Suppressor macrophage treated with lipopolysaccharide for 4 hours (primary cell): ENCODE measurements at places on chromosomes 2 and 18.

GRCh38 chr18:23330423-23330822 is 122.7 kb upstream of the RIOK3 start:
- DNase-seq = no peak

- no peak for DNase-seq
Measured at GRCh38 chr2:146867477-146867986, 977.3 kb upstream of the ACVR2A start.

DNA sequence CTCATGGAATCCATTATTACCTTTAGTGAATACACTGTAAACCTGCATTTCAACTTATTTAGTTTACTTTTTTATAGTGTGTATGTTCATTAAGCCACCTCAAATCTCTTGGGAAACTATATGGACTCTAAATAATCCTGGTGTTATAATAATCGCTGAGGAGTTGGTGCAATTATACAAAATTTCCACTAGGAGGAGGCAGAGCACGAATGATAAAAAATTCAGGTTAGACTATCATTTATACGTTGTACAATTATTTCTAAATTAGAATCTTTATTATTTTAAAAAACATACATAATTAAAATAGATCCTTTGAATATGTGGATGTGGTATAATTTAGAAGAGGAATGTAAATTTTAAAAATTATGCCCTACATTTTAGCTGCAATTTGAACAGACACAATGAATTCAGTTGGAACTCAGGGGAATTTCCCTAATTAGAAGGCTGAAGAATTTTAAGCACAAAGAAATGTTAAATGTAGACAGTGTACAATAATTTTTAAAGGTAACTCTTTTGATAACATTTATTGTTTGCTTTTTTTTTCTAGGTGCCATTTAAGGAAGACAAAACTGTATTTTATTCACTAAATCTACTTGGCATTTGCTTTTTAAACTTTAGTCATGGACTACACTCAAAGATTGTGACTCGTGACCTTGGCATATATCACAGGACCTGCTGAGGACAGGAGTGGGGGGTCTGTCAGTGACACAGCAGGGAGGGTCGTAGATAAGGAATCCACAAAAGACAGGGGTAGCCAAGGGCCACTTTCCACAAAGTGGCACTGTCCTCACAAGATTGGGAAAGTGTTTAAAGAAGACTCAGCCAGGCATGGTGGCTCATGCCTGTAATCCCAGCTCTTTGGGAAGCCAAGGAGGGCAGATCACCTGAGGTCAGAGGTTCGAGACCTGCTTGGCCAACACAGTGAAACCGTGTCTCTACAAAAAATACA is 45.5 kb downstream of the RAB12 start:
- peak; percentile 37 for DNase-seq

DNA sequence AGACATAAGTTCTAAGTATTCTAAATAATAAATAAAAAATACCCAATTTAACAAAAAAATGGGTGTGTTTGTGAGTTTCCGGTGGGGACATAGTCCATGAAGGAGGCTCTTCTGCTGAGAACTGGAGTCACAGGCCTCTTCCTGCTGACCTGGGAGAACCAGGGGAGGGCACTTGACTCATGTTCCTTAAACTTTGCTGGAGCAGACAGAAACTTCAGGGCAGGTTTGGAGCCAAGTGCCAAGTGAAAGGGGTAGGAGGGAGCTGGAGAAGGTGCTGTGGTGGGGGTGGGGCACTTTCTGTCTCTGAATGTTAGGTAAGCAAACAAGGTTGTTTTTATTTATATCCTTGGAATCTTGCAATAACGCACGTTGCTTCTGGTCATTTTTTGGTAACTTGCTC is 78.8 kb upstream of the TTN start:
- no peak for DNase-seq

DNA sequence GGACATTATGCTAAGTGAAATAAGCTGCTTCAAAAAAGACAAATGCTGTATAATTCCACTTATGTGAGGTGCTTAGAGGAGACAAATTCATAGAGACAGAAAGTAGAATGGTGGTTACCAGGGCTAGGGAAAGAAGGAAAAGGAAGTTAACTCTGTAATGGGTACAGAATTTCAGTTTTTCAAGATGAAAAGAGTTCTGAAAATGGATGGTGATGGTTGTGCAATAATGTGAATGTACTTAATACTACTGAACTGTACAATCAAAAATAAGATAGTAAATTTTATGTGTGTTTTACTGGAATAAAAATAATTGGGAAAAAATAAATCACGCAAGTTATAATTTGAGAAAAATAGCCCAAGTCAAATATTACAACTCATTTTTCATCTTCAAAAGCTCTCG is 27.5 kb downstream of the ARHGAP25 start:
- DNase-seq = peak; percentile 59

DNA sequence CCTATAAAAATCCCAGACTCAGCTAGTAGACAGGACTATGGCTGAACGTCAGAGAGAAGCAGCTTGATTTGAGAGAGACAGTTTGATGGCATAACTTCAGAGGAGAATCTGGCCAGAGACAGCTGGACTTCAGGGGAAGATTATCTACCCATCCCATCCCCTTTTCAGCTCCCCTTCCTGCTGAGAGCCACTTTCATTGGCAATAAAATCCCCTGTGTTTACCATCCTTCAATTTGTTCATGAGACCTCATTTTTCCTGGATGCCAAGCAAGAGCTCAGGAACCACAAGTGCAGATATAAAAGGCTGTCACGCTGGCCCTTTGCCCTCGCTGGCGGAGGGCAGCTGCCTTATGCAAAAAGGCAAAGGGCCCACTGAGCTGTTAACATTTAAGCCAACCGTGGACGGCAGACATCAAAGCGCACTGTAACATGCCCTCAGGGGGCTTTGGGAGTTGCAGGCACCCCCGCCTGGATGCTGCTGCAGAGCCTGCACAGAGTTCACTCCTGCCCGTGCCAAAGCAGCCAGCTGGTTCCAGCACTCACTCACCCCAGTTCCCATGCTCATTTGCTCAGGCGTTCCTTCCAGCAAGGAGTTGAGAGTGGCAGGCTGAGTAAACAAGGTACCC is 164.3 kb upstream of the PGAP1 start:
- no peak for DNase-seq

DNA sequence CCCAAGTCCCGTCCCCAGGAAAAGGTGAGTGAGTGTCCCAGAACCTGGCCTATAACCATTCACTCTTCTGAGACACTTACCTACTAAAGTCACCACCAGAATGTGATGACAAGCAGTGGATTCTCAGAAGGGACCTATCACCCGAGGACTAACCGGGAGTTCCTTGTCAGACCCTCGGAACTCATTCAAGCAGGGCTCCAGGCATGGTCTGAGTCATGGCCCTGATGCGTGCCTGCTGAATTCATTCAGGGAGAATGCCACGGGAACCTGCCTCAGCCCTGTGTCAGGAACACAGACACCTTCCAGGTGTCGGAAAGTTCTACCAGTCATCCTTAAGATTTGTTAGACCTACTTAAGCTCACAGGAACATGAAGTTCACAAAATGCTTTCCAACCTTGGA is 29.8 kb downstream of the ALPK2 start:
- no peak for DNase-seq

DNA sequence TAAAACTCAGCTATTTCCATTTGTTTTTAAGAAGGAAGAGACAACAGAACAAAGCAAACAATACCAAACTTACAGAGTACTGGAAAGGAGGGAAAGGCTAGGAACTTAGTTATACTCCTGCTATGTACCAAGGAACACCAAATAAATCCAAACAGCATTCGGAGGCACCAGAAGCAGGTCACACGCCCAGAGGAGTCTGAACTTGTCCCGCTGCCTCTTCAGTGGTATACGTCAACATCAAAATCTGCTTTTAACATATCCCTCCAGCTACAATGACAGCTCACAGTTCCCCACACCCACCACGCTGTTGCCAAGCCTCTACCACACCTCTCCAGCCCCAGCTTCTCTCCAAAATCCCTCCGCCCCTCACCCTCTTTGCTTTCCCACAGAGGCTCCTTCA is 17.3 kb downstream of the C2orf76 start:
- DNase-seq = no peak
